ENCODE measurements at places on chromosomes 3 and 15.

DNA sequence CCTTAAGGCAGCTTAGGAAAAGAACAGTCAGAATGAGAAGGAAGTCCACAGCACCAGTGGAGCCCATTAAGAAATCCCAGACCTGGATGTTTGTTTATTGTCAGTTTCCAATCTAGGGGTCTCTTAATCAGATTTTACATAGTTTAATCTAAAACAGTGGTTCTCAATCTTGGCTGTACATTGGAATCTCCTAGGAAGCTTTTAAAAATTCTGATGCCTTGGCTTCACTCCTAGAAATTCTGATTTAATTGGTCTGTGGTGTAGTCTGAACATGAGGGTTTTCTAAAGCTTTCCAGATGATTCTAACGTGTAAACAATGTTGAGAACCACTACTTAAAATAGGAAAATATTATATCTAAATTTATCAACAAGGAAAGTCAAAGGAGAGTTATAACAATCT, 56.6 kb upstream of the SPRED1 start:
- no peak for DNase-seq

- DNase-seq = no peak
Measured at GRCh38 chr3:71510510-71510909, 73.0 kb downstream of the FOXP1 start.

DNA sequence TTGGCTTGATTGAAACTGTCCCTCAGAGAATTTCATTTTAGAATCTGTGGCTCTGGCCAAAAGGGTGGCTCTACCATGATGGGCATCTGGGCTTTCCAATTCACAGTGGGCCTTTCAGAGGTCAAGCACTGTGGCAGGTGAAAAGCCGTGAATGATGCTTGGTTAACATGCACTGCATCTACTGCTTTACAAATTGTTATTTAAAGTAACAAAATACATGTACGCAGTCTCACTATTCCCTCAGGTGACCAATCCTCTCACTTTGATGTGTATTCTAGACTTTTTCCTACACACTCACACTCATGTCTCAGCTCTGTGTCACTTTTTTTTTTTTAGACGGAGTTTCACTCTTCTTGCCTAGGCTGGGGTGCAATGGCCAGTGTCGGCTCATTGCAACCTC, 70.5 kb downstream of the MGLL start:
- no peak for DNase-seq

GRCh38 chr3:172084871-172085556, 45.6 kb downstream of the FNDC3B start:
- no peak for DNase-seq

DNA sequence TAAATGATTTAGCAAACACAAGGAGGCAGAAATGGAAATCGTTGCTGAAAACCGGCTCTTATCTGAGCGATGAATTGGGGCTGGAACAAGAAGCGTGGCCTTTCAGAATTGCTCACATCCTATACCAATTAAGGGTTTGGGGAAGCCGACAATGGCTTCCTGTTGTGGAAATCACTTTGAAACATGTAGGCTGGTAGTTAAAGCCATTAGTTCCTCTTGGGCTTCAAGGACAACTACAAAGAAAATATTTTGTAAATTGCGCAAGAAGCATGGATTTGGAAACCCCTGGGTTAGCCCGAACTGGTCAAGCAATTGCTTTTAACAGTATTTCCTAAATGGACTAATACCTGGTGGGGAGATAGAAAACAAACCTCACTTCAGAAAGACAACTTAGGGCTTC, 182.4 kb downstream of the ADAMTS9 start:
- no peak for DNase-seq

- DNase-seq = no peak
Measured at GRCh38 chr15:28273873-28274610, 47.9 kb downstream of the HERC2 start.

DNA sequence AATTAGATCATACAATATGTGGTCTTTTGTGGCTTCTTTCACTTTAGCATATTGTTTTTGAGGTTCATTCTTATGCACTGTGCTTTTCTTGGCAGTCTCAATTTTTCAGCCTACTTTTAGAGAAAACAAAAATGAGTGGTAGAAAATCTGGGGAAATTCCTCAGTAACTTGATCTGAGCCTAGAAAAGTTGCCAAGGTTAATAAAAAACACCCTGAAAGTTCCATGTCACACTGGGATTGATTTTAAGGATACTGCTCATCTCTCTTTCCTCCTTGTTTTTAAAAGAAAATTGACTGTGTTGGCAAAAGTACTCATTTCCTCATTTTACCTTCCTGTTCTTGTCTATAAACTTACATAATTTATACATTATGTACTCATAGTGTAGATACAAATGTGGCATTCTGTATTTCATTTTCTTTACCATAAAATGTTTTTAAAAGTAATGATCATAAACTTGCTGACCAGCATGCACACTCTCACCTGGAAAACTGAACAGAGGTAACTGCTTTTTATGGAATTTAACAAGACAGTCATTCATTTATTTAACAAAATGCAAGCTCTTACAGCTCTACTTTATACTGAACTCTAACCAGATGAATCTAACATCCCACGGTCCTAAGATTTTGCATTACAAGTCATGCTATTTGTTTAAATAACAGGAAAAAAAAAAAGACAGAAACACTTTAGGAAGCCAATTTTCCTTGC, 28.6 kb upstream of the SH3BP5 start:
- DNase-seq = no peak

- no peak for DNase-seq
Measured at GRCh38 chr3:162678941-162679340, 1182.3 kb downstream of the OTOL1 start.

DNA sequence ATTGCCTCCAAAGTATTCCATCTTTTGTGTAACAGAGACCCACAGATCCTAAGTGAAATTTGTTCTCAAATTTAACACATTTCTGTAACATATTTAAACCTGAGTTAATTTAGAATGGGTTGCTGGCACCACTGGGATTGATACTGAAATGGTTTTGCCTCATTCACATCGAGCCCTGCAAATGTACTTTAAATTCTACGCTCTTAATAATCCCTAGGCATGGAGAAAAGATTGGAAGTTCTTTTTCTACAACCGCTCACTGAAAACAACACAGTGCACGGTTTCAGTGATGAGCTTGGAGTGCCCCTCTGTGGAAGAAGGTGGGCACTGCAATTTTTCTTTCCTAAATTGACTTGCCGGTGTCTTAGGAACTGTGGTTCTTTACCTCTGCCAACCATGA, 109.9 kb upstream of the ATP11B start:
- DNase-seq = peak; percentile 70

DNA sequence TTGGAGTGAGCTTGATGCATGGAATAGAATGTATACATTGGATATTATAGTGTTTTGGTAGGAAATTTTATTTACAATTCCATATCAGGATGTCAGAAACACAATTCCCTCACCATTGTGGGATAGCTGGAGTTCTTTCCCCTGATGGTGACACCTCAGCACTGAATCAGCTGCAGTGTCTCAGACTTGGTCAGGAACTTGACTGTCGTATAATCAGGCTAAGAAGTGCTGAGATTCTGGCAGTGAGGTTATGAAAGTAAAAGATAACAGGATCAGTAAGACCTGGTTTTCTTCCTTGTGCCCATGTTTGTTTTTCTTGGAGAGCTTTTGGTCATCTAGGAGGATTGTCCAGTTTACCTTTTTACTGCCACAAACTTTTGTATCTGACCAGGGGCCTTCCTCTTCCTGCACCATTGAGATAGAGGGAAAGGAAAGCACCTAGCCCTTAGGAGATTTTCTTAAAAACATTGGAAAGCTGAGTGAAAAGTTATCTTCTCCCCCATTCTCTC, 27.3 kb upstream of the ST3GAL6 start:
- no peak for DNase-seq

DNA sequence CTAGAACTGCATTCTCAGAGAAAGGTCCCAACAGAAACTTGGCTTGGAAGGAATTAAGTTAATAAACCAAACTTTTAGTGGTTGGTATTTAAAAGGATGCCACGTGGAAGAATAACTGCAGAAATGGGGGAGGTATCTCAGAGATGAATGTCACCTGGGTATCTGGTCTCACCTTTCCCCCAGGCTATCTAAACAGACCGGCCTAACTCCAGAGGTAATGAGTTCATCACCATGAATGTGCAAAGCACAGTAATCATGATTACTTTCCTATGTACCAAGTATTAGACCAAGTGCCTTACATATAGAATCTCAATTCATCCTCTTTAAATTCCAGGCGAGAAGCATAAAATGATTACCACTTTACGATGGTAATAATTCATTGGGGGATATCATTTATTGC, 80.8 kb downstream of the FBN1 start:
- no peak for DNase-seq

GRCh38 chr3:135487261-135487660, 478.3 kb upstream of the PPP2R3A start:
- DNase-seq = no peak

DNA sequence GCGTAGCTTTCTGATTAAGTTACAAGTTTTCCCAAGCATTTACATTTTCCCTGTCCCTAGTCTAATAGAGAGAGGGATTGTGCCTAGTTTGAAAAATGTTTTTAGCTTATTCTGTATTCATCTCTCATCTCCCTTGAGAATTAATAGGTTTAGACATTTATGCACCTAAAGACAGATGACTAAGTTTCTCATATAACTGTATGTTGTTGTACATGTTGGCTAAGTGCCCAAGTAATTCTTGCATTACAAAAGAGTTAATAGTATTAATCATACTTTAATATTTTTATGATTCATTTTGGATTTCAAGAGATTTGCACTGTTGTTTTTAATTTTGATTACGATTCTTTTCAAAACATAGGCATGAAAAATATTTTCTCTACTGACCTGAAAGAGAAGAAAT, 109.0 kb upstream of the TBL1XR1 start:
- no peak for DNase-seq

GRCh38 chr3:124691599-124691998, 38.7 kb upstream of the UMPS start:
- no peak for DNase-seq

DNA sequence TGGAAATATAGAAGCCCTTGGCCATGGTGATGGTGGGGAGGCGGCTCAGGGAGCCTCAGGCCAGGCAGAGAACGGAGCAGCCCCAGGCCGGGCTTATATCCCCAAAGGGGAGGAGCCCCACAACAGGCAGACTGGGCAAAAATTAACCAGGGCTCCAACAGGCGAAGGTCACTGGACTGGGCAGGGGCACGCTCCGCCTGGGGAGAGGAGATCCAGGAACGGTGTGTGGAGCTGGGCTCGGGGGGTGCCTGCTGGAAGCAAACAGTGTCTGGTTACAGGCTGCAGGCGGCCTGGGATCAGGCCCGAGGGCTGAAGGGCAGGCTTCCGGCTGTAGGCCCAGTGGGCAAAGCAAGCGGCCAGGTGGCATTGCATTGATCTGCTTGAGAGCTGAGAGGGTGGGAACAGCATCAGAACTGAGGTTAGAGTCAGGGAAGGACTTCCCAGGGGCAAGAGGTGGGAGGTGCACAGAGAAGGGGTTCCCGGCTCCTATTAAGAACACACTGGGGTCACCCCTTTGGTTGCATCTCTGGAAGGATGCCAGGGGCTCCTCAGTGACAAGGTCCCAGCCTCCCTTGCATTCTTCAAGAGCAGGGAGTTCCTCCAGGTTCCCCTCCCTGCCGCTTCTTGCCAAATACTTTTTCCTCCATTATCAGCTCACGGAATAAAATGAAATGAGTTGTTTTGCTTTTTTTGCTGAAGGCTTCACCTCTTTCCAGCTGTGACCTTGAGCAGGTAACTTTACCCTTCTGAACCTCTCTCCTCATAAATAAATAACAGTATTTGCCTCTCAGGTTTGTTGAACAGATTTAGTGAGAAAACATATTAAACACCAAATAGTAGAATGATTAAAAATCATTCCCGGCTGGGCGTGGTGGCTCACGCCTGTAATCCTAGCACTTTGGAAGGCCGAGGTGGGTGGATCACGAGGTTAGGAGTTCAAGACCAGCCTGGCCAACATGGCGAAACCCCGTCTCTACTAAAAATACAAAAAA, 7.8 kb downstream of the ANPEP start:
- no peak for DNase-seq

DNA sequence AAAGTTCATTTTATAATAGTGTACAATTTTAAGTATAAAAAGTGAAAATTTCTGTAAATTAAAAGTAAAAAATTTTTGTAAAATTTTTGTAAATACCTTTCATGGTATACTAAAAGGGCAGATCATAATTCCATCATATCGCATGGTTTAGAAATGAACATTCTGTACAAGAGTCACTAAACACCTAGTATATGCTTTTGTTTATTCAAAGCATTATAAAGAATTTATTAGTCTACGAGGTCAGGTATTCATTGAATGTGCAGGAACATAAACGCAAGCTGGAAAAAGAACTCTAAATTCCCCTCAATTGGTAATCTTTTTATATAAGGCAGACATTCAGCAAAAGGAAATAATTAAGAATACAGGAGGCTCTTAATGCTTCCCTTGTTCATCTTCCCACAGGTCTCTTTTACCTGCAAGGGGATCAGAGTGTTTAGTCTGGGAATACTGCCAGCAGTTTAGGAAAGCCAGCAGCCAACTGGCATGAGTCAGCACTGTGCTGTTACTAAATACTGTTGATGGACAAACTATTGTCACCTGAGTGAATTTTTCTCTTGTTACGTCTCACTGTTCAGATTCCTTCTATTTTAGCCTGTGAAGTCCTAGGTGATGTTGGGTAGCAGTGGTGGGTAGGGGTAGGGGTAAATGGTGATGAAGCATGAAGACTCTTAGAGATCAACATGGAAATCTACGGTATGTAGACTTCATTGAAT, 70.1 kb downstream of the UQCC5 start:
- no peak for DNase-seq

DNA sequence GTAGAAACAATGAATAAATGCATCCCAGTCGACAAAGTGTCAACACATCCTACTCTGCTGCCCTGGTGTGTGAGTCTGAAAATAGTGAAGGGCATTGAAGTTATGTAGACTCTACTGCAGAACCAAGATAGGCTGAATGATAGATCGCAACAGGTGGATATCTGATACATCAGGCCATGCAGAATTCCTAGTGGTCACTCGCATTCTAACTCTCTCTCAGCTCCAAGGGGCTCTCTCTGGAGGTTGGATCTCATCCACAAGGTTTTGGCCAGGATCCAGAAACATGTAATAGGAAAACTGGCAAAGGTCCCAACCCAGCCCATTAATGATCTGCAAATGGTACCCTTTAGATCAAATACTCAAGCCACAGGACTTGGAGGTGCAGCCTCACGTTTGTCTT, 514.1 kb downstream of the MAGI1 start:
- DNase-seq = no peak

DNA sequence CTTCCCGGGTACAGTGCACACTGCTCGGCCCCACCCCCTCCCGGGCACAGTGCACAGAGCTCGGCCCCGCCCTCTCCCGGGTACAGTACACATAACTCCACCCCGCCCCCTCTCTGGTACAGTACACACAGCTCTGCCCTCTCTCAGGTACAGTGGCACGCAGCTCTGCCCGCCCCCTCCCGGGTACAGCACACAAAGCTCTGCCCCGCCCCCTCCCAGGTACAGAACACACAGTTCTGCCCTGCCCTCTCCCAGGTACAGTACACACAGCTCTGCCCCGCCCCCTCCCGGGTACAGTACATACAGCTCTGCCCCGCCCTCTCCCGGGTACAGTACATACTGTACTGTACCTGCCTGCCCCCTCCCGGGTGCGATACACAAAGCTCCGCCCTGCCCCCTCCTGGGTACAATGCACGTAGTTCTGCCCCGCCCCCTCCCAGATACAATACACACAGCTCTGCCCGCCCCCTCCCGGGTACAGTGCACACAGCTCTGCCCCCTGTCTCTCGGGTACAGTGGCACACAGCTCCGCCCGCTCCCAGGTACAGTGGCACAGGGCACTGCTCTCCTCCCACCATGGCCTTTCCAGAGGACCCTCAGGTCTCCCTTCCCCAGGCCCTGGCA, 16.4 kb upstream of the PRR20G start:
- DNase-seq = no peak

GRCh38 chr3:168342946-168343850, 247.5 kb upstream of the GOLIM4 start:
- no peak for DNase-seq

Data from activated CD8-positive, alpha-beta memory T cell treated with anti-CD3 and anti-CD28 coated beads, Interleukin-2, amount 50 U/mL, for 48 hours (primary cell).